Dermis microvascular lymphatic vessel endothelial cell (primary cell): ENCODE measurements at places on chromosomes 4 and X. TPM values are rescaled to one million over a fixed set of nuclear protein-coding genes. Genes with fewer than 3 reads are reported as not detected.

Gene RTL5
- 0.13 and 0.38 TPM in 2 replicates for total RNA-seq

GRCh38 chrX:42195506-42195905 is 272.2 kb upstream of the CASK start:
- no peak for DNase-seq

DNA sequence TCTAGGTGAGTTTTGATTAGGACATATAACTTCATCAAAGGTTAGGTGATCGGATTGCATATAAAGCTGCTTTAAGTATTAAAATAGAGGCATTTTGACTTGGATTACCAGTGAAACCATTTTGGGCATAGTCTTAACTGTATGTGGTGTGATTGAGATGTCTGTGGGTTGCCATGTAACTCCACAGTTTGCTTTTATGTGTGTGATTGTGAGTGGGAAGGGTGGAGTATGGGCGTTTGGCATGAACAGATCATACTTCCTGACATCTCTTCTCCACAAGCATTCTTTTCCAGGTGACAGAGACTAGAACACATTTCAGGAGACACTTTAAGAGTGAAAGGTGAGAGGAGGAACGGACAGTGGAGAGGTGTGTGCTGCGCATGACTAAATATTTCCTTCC is 136.1 kb downstream of the CEP135 start:
- DNase-seq = no peak

- no peak for DNase-seq
Observed at GRCh38 chrX:74090049-74090448, 213.9 kb upstream of the ZCCHC13 start.

DNA sequence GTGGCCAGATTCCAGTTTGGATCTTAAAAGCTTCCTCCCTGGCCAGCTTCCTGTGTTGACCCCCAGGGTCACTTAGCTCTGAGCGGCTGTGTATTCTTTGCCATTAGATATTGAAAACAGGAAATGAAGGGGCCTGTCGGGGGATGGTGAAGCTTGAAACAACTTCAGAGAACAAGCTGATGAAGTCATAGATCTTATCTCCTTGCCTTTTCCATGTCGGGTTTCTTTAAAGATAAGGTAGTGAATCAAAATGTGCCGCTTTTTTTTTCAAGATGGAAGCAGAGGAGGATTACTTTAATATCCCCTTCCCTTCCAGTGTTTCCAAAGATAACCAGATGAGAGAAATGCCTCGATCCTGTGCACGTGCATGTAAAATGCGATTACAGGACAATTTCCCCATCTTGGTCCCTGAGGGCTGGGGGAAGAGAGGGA is 508.5 kb downstream of the MID1IP1 start:
- no peak for DNase-seq

Gene GPRASP1
- 0.51 and 1.1 TPM in 2 replicates for total RNA-seq

- no peak for DNase-seq
Observed at GRCh38 chr4:40418430-40419230, 83.5 kb downstream of the CHRNA9 start.

DNA sequence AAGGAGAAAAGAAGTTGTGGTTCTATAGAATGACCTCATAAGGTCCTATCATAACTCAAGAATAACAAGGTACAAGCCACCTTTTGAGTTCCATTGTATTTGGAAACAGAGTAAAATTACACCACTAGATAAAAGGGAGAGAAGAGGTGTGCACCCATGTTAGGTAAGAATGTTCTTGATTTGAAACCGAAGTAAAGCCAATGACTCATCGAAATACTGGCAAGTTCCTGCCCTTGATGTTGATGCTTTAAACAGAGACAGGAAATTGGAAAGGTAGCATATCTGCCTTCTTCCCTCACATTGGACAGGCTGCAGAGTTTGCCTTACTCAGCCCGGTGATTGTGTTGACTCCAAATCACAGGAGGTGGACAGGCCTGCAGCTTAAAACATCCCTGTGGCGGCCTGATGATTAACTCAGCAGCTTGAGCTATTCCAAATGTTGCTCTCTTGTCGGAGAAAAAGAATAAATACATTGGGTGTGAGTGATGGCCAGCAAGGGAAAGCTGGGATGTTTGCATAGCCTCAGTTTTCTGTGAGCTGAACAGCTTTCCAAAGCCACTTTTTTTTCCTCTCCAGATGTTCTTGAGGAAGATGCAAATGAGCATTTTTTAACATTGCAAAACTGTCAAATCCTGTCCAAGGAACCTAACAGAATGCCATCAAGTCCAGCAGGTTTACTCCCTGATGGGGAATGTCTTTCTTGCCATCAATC is 321.1 kb downstream of the NKX6-1 start:
- DNase-seq = no peak
